CD8-positive, alpha-beta memory T cell (primary cell): ENCODE measurements at places on chromosomes 3 and 15.

- no peak for DNase-seq
These were observed 150.5 kb upstream of the IQSEC1 start for GRCh38 chr3:13223574-13224237.

GRCh38 chr3:100257586-100257985 lies 3.2 kb upstream of the TBC1D23 start:
- DNase-seq, result no peak

GRCh38 chr15:62849316-62850106 lies 193.0 kb upstream of the TPM1 start:
- no peak for DNase-seq

DNA sequence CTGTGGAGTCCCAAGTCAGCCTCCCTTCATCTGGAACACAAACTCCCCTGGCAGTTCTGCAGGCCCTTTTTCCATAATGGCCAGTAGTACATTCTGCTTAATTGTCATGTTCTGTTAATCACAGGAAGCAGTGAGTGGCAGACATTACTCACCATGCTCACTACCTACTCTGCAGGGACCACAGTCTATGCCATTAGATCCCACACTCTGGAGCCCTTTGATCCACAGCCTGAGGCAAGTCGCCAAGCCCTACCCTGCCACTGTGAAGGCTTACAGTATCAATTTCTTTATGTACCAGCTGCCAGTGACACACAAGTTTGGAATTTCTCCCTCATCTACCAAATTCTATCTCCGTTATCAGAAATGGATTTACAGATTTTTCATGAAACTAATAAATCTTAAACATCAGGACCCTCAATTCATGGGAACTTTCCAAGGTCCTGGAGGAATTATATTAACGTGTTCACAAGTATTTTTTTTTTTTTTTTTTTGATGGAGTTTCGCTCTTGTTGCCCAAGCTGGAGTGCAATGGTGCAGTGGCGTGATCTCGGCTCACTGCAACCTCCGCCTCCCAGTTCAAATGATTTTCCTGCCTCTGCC lies 20.6 kb upstream of the WWTR1 start:
- no peak for DNase-seq

- no peak for DNase-seq
These were observed 415.3 kb downstream of the CNTN4 start for GRCh38 chr3:2513986-2514385.

DNA sequence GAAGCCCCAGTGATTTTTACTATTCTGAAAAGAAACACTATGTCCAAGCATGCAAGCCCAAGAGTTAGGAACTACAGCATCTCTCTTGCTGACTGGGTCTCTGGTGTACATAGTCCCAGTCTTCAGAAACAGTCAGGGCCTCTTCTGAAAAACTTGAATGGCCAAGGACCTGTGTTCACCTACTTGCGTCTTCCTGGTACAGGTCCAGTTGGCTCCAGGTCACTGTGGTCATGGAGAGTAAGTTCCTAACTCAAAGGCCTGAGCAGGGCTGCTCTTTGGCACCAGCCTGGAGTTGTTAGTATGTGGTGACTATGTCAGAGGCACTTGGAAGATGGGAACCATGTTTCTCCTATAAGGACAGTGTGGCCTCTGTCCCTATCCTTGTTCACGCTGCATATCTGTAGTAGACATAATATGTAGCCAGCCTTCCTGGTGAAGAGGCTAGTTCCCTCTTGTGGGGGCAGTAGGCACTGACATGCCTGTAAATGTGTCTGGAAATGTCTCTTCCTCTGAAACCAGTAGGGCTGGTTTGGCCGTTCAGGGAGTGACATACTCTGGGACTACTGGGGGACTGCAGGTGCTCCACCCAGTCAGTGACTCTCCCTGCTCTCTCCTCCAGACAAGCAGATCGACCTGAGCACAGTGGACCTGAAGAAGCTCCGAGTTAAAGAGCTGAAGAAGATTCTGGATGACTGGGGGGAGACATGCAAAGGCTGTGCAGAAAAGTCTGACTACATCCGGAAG lies 2.6 kb upstream of the RBM15B start:
- DNase-seq, result no peak

DNA sequence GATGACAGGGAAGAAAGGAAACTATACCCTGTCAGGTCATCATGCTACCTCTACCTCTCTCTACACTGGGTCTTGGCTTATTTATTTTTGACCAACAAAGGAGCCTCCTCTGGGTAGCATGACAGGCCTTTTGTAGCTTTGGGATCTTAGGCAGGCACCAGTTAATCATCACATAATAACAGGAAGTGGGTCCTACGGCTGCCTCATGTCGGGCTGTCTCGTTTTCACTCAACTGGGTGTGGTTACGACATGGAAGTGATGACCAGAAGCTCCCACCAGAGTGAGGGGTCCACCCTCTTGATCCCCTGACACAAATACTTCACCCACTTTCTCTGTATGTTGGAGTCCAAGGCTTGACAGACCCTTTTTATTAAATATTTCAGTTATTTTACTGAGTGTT lies 105.3 kb downstream of the CD47 start:
- DNase-seq, result no peak

- DNase-seq, result no peak
These were observed 34.8 kb upstream of the GSK3B start for GRCh38 chr3:120129051-120129450.

DNA sequence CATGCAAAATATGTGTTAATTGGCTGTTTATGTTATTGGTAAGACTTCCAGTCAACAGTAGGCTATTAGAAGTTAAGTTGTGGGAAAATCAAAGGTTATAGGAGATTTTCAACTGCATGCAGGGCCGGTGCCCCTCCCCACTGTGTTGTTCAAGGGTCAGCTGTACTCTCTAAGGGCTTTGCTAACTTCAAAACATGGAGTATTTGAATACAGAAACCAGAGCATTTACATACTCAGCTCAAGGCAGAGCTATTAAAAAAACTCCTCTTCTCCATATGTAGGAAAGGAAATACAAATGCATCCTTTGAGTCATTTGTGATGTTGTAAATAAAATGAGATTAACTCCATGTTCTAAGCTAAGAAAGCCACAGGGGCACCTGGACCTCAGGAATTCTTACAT lies 16.8 kb downstream of the IL17RB start:
- DNase-seq, result no peak

DNA sequence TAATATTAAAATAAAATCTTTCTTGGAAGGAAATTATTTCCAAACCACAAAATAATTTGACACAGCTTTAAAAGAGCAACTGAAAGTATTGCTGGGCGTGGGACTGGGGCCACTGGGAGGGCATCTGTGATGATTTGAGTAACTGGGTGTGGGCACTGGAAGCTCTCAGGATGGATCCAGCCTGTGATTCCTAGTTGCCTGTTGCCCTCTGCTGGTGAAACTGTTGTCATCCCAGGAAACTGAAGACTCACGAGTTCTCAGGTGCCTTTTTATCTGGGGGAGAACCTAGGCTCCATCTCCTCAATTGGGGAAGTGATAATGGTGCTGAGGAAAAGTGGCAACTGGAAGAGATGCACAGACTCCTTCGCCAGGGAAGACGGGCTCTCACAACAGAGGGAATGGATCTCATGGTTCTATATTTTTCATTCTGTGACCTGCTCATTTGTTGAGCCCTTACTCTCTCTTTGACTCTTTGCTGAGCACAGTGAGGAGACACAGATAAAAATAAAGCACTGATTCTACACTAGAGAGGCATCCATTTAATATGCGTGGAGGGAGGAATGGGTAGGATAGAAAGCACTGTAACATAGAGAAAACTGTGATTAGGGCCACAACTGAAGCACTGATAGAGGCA lies 61.6 kb downstream of the TPRG1 start:
- DNase-seq, result no peak

DNA sequence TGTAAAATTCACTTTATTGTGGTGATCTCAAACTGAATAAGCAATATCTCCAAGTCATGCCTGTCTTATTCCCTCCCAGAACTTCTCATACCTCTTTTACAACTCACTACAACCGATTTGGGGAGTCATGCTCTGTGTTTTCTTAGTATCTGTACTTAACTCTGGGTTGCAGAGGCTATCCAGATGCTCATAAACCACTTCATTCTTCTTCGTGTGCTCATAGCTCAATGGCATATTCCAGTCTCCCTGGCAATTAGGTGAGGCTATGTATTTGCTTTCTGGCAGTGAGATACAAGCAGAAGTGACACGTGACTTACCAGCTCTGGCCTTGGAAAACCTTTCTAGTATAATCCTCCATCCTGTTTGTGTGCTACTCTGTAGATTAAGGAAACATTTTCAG lies 360.9 kb downstream of the ZNF385D start:
- no peak for DNase-seq

- DNase-seq, result no peak
These were observed 107.6 kb downstream of the PIK3CB start for GRCh38 chr3:138726946-138727730.

- no peak for DNase-seq
These were observed 145.0 kb downstream of the ADAM10 start for GRCh38 chr15:58604455-58604923.

DNA sequence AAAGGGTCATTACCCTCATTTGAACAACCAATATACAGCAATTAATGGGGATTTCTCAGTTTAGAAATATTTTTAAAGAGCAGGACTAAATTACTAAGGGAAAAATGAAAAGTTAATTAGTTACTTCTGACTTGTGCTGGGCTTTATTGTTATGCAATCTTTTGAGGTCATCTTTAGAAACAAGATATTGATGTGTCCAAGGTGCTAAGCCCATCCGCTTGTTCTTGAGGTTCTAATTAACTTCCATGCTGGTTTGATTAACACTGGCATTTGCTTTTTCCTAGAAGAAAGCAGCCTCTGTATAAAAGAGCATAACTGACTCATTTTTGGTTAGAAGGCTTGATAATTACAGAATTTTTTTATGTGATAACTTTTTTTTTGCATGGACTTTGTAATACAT lies 256.5 kb upstream of the AGTR1 start:
- no peak for DNase-seq

GRCh38 chr3:156957715-156958114 lies 131.6 kb downstream of the LEKR1 start:
- DNase-seq, result no peak

- no peak for DNase-seq
These were observed 61.7 kb downstream of the TFDP2 start for GRCh38 chr3:142087676-142088075.

DNA sequence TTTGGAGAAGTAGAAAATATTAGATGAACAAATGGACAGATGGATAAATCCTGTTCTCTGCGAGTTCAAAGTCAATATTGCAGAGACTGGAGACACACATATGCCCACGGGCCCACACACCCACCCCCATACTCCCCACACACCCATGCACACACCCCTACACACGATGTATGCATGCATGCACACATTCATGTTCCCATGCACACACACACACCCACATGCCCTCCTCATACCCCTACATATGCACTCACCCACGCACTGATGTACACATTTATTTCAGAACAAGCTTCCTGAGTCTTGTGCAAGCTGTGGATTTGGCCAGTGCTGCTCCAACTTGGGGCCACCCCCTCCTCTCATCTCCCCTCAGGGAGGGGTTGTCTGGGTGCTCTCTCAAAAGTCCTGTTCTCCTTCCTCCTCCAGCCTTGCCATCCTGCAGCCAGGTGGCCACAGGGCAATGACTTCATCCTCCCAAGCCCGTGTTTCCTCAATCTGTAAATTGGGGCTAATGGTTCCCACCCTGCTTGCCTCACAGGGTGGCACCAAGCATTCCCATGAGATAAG lies 16.4 kb downstream of the MAPKAPK3 start:
- DNase-seq, result no peak

- no peak for DNase-seq
These were observed 2.1 kb downstream of the EPHB1 start for GRCh38 chr3:134797057-134797740.

- no peak for DNase-seq
These were observed 327.8 kb upstream of the SLCO3A1 start for GRCh38 chr15:91525751-91526150.

DNA sequence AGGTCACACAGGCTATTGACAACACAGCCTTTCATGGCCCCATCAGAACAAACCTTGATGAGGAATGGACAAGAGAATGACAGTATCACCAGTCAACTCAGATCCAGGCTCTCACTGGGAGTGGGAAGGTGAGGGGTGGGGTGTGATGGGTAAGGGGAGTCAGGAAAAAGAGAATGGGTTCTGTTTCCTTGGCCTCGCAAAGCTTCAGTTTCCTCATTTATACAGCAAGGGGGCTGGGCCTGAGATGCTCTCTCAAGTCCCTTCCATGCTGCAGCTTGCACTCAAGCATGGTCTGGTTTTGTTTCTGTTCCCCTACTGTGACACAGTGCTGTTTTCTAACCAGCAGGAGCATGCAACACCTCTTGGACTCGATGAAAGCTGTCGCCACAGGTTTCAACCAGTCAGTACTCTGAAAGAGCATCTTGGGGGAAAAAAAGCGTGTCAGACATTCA lies 65.7 kb upstream of the IL12A start:
- DNase-seq, result no peak

- DNase-seq, result no peak
These were observed 16.9 kb downstream of the ICE2 start for GRCh38 chr15:60462027-60462426.

GRCh38 chr3:9047452-9048346 lies 84.4 kb upstream of the RAD18 start:
- DNase-seq, result no peak

GRCh38 chr3:58190882-58191281 lies 19.9 kb downstream of the DNASE1L3 start:
- DNase-seq, result no peak

DNA sequence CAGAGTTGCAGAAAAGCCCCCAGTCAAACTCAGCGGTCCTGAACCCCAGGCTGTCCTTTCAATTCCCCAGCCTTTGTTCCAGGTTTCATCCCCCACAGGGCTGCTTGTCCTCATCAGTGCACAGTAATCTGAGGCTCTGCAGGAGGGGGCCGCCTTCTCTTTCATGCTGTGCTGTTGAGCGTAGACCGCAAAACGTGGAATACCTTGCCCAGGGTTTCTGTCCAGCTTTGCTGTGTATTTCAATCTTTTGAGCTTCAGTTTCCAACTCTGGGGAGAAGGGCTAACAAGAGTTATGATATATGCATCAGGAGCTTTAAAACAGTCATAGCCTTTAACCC lies 64.8 kb downstream of the FAM43A start:
- DNase-seq, result no peak

GRCh38 chr3:54347060-54347459 lies 224.7 kb downstream of the CACNA2D3 start:
- no peak for DNase-seq

DNA sequence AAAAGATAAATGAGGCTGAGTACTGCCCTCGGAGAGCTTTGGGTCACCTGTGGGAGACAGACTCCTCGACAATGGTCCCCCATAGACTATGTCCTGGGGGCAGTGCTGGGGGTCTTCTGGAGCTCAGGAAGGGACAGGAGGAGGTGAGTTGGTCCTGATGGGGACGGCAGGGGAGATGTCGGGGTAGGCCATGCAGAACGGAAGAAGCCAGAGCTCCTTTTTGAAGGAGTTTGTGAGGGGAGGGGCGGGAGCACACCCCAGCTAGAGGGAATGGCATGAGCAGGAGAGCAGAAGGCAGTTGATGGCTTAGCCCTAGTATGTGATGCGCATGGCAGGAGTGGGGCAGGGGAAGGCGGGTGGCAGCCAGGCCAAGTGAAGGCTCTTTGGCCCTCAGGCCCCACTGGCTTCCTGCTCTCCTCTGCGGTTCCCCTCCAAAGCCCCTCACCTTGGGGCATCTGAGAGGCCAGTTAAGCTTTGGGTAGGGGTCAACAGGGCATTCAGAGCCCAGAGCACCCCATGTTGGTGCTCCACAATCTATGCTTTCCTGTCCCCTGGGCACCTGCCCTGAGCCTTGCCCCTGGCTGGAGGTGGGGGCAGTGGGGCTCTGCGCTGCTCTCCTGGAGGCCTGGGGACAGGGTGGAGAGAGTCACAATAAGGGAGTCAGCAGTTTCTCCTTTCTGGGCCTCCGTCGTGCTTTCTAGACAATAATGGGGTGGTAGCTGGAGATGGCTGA lies 179.3 kb downstream of the SMAD6 start:
- DNase-seq, result no peak
